ENCODE measurements at places on chromosomes 6 and 20. TPM values are rescaled to one million over a fixed set of nuclear protein-coding genes. Genes with fewer than 3 reads are reported as not detected.

GRCh38 chr6:139184459-139184858 is 49.6 kb downstream of the HECA start:
- DNase-seq = no peak

GRCh38 chr20:9829835-9830234 is 9.0 kb downstream of the PAK5 start:
- DNase-seq = no peak

DNA sequence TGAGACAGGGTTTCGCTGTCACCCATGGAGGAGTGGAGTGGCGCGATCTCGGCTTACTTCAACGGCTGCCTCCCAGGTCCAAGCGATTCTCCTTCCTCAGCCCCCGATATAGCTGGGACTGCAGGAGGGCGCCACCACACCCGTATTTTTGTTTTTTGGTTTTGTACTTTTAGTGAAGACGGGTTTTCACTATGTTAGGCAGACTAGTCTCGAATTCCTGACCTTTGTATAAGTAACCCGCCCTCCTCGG is 115.4 kb upstream of the BTN3A2 start:
- no peak for DNase-seq

GRCh38 chr6:139313229-139313628 is 21.4 kb upstream of the TXLNB start:
- no peak for DNase-seq

DNA sequence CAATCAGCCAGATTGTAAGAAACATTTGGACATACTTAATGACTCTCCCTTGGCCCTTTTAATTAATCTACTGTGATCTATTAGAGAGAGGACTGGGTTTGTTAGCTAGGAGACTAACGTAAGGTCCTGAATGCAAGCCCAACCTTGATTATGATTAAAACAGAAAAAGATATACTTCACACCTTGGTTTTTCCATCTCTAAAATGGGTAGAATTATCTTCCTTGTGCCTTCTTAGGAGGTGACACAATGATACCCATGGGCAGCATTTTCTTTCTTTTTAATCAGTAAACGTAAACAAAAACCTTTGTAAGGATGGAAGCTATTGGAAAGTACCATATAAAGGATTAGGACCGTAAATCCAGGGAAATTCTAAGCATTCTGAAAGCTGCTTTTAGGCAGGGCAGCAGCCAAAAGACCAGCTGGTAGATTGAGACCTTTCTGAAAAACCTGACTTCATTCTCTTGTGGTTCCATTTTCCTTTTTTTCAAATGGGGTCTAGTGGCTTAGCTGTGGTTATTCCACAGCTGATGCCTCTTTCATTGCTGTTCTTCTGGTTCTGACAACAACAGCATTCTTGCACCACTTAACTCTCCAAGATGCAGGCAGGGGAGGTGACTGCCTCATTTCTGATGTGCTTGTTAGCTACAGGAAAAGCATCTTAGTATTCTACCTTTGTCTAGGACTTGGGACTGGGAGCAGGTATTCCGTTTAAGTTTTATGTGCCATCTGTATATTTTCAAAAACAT is 27.4 kb downstream of the RREB1 start:
- DNase-seq = no peak

DNA sequence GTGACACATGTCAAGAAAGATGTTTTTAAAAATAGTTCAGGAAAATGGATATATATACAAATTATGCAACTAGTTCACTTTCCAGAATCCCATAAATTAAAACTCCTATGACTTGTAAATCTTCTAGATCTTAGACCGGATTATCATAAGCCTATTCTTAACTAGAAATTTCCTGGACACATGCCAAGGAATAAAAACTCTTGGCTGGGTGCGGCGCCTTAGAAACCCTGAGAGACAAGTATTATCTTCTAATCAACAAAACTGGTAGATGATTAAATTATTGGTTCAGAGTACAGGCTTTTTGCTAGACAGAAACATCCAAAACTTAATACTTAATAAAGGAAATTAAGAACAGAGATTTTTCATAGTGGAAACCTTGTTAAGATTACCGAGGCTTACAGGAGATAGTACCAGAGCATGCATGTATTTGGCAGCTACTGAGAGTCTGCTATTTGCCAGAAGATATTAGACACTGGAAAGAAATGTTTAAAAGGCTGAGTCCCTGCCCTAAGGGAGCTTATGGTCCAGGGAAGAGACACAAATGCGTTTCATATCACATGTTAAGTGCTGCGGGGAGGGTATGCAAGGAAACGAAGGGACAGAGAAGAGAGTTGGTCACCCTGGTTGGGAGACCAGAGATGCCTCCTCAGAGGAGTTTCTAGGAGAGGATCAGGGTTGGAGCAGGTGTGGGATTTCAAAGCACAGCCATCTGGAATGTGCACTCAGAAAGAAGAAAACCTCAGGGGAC is 46.5 kb upstream of the IFNGR1 start:
- no peak for DNase-seq

DNA sequence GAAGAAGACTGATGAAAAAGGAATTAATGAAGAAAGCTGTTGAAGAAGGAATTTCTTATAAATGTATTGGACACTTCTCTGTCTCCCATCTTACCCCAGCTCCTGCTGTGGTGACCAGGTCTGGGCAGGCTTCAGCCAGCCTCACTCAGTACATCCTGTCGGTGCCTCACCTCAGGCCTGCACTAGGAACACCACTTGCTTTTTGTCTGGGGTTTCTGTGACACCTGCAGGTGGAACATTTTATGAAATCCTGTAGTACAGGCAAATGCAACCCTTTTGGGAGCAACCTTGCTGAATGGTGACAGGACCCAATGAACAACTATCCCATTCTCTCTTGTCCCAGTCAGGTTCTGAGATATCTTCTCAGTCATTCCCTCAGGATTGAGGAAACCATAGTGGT is 129.7 kb downstream of the PRDM13 start:
- DNase-seq = no peak

The PTPRT gene
- not detected for total RNA-seq

The TREML1 gene
- not detected for total RNA-seq

The FAM209B gene
- total RNA-seq = 1.9 TPM

The COX4I2 gene
- total RNA-seq = not detected

Measured in B cell (primary cell).